Stimulated activated CD8-positive, alpha-beta memory T cell treated with anti-CD3 and anti-CD28 coated beads, Interleukin-4, amount 100 ng/mL, for 1 hour (primary cell): ENCODE measurements at places on chromosomes 7 and 10.

- DNase-seq = no peak
Measured at GRCh38 chr7:85010306-85010705, 176.6 kb downstream of the SEMA3D start.

- DNase-seq = no peak
Measured at GRCh38 chr10:79438021-79438698, 7.3 kb downstream of the ZCCHC24 start.

GRCh38 chr10:18211862-18212261 lies 71.6 kb downstream of the CACNB2 start:
- DNase-seq = no peak

DNA sequence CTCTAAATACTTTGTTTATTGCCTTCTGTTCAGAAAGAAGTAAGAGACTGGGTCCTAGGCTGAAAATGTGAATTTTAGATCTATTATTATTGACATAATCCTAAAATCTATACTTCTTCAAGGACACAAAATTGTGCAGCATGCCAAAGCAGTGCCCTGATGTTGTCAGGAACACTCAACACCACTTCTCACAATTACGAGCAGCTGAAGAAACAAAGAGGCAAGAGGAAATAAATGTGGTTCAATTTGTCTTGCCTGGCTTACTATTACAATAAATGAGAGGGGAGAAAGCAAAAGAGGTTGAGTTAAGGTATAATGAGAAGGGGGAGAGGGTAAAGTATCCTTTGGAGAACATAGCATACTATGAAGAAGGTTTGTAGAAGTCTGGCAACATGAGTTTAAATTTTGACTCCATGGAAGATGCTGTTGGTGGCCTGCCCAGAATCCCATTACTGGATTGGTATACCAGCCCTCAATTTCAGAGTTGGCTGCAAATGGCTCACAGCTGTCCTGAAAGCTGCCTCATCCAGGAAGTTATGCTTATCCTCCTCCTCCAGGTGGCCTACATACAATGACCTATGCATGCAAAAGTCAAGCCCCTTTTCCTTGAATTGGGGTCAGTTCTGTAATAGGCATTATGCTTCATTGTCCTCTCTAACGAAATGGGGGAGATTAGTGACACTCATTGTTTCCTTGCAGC lies 274.6 kb upstream of the SMIM30 start:
- no peak for DNase-seq

DNA sequence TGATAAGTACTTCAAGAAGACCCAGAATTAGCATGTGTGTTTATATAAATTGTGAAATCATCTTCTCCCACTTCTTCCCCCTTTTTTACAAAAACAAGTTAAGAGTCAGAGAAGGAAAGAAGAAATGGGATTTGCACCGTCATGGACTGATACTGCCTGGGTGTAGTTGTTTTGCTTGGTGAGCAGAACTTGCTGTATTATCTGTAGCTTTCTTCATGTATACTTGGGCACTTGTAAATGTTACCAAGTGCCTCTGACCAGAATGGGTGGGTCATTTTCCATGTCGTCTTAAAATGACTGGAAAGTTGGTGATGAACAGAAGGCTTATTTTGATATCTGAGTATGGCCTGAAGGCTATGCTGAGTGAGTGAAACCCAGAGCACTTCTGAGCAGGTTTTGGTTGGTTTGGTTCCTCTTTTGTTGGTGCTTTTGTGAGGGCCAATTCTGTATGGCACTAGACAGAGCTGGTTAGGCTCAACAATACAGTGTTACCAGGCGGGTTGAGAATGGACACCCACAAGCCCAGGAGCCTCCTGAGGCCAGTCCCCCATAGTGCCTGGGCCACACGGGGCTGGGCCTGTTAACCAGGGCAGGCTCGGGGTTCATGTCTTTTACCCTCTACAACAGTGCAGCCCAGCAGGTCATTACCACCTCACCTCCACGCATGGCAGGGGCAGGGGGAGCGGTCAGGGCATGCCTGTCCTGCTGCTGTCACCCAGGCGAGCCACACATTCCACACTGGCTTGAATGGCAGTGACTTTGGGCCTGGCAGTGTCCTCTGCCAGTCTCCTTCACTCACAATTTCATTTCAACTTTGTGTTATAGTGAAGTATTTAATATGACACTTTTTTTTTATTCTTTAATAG lies 115.1 kb downstream of the CCNY start:
- no peak for DNase-seq

DNA sequence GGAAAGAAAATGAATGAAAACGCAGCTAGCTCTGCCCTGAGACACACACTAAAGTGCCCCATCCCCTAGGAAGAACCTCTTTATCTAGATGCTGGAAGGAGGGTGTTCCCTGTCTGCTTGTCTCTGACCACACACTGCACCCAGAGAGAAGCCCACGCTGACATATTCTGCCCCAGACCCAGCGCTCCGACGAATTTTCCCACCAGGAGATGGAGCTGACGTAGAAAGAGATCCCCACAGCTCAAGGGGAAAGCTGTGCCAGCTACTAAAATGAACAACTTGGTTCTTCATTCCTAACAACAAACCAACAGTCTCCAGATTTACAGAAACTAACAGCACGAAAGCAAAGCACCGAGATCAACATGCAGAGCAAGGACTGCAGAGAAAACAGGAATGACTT lies 73.3 kb downstream of the KIAA1549 start:
- no peak for DNase-seq

GRCh38 chr10:110163841-110164240 lies 43.6 kb upstream of the MXI1 start:
- no peak for DNase-seq

DNA sequence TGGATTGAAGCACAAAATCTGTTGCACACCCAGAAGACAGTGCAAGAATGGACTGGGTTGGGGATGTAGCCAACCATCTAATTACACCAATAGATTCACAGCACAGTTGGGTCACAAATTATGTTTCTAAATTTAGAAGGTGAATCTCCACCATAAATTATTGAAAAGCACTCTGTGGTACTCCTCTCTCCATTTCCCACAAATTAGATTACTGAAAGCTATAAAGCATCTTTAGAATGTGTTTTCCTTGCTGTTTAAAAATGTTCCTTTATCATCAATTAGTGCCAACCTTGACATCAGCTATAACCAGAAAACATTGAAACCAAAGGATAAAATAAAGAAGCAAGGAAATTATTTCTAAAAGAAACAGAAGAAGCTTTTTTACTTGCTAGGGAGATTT lies 39.9 kb upstream of the HDAC9 start:
- DNase-seq = no peak

- no peak for DNase-seq
Measured at GRCh38 chr10:17216901-17217395, 11.1 kb upstream of the VIM start.

DNA sequence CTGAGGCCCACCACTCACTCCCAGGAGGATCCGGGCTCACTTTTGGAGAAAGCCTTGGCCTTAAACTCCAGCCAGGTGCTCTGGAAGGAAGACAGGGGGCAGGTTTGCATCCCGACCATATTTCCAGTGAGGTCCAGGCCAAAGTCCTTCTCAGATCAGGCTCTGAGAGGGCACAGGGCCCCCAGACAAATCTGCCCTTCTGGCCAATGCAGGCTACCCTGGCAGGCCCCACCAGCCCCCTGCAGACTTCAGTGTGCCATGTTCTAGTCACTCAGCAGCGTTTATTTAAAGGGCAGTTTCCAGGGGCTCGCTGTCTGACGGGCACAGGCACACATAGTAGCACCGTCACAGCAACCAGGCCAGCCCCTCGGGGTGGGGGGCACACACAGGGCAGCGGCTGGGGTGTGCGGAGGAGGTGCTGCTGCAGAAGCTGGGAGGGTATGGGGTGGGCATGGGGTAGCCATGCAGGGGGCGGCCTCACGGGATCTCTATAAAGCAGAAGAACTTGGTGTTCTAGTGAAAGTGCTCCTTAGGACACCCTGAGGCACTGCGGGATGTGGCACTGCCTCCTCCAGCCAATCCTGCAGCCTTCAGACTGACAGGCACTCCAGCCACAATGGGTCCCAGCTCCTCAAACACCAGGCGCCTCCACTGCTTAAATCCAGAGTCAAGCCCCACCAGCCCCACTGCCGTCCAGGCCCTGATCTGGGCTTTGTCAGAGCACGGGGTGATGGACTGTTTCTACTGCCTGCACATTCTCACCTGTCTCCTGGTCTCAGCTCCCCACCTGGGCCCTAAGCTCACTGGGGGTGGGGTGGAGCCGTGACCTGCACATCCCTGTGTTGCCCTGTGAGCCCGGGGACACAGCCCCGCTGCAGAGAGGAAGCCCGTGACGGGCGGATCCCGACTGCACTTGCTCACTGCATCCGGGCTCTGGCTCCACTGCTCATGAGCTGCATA lies 9.6 kb upstream of the PYROXD2 start:
- no peak for DNase-seq
